ENCODE measurements at places on chromosomes 2 and 18. TPM values are rescaled to one million over a fixed set of nuclear protein-coding genes. Genes with fewer than 3 reads are reported as not detected.

DNA sequence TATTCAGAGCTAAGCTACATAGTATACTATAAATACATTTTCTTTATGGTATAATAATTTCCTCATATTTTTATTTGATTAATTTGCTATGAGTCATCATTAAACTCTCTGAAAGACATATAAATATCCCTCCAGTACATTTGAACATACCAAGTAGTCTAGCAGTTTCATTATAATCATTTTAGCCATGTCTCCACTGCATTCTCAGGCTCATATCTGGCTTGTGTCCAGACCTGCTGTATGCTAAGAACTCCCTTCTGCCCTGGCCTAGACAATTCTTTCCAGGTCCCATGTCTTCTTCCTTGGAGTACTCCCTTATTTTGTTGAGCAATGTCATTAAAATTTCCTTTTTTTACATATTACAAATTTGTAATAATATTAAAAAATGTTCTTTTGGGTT is 16.6 kb upstream of the DYNC1I2 start:
- H3K27ac ChIP-seq: no peak overlapping the region
- no peak for DNase-seq
- H3K36me3 ChIP-seq: no peaks in the 10 kb centered on the region
- H3K4me1 ChIP-seq: no peaks in the 10 kb centered on the region
- H3K27me3 ChIP-seq: peaks cover 36% of the 10 kb centered on the region

DNA sequence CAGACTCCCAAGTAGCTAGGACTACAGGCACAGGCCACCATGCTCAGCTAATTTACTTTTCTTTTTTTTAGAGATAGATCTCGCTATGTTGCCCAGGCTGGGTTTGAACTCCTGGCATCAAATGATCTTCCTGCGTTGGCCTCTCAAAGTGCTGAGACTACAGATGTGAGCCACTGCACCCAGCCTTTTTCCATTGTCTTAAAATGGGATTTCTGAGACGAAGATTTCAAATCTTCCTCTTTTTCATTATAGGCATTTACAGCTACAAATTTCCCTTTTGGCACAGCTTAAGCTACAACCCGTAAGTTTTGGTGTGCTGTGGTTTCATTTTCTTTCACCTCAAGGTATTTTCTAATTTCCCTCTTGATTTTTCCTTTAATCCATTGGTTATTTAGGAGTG is 8.6 kb downstream of the GNLY start:
- no peak overlapping the region for H3K27ac ChIP-seq
- DNase-seq: no peak
- H3K4me1 ChIP-seq: peaks cover 76% of the 10 kb centered on the region
- peaks cover 2% of the 10 kb centered on the region for H3K36me3 ChIP-seq
- H3K4me3 ChIP-seq: no peak overlapping the region

DNA sequence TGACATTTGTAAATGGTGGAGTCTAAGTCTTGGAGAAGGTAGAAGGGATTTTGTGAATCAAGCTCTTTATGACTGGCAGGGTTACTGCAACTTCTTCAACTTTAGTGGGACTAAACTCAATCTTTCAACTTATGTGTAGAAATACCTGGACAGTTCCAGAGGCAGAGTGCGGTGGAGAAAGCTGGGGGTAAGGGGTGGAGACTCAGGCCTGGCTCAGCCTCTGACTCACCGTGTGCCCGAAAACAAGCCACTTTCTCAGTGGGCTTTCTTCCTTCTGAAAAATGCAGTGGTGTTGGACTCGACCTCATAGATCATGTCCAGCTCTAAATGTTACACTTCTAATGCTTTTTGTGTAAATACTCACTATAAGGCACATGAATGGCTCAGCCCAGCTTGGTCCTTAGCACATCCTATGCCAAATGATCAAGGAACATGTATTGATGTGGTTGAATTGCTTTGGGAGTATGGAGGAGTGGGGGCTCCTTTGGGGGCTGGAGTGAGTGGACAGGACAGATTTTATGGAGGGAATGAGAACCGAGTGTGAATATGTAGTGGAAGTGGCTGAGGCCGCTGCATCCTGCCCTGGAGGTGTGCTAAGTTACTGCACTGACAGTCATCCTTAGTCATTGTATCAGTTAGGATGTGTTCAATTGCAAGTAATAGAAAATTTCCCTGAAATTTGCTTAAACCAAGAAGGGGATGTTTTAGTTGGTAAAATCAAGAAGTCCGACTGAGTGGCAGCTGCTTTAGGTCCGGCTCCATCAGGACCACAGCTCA is 32.2 kb upstream of the IGFBP5 start:
- DNase-seq: no peak
- H3K27ac ChIP-seq: no peak overlapping the region
- peaks cover 5% of the 10 kb centered on the region for H3K27me3 ChIP-seq
- H3K4me3 ChIP-seq: no peak overlapping the region
- no peaks in the 10 kb centered on the region for H3K36me3 ChIP-seq
- H3K4me1 ChIP-seq: no peaks in the 10 kb centered on the region

DNA sequence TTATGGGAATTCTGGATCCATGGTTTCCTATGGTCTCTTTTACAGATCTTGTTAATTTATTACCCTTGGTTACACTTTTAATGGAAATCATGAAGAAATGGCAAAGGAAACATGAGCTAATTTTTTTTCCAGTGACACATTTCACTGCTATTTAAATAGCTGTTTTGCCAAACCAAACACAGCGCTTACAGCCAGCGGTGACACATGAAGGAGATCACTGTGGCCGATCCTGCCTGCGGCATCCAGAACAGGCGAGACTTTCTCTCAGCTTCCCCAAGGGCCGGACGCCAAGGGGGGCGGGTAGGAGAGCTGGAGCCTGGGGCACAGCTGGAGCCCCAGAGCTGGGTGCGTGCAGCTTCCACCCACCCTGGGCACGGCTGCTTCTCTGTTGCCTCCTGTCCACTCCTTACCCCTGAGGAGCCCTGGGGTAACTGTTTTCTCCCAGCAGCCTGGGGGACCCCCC is 81.4 kb upstream of the PKDCC start:
- H3K4me1 ChIP-seq: no peaks in the 10 kb centered on the region
- H3K36me3 ChIP-seq: no peaks in the 10 kb centered on the region
- peaks cover 9% of the 10 kb centered on the region for H3K27me3 ChIP-seq

DNA sequence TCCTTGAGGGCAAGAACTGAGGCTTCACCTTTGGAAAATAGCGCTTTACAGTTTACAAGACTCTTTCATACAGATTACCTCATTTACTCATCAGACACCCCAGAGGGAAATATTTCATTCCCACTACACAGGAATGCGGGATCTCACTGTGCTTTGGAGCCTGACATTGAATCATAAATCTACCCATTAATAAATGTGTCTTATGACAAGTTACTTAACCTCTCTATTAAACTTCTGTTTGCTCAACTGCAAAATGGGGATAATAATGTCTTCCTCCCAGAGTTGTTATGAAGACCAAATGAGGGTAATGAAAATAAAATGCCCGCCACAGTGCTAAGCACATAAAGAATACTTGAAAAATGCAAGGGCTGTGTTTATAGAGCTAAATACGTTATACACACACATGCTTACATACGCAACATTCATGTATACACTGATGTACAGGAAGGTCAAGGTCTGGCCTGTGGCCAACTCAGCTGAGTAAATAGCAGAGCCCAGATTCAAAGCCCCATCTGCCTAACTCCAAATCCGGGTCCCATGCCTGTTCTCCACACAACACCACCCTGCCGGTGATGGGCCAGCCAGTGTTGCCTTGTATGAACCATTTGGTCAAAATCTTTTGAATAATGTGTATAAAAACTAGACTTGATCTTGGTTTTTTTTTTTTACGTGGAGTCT is 77.8 kb upstream of the STPG4 start:
- H3K4me1 ChIP-seq: no peaks in the 10 kb centered on the region
- H3K36me3 ChIP-seq: no peaks in the 10 kb centered on the region
- no peak overlapping the region for H3K27ac ChIP-seq
- peaks cover 6% of the 10 kb centered on the region for H3K27me3 ChIP-seq

DNA sequence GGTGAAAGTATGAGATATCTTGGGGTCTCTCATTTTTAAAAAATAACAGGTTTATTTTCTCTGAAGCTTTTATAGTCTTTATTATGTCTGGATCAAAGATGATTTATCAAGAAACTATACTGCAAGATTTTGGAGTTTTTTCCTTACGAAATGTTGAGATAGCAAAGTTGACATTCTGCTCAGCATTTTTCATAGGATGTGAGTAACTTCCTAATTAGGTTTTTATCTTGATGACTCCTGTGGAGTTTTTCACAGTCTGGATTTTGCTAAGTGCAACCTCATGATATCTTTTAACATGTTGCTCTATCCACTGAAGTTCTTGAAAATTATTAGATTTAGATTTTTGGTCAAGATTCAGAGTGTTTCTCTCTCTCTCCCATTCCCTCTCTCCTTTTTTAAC is 17.8 kb downstream of the TCF7L1 start:
- H3K27ac ChIP-seq: no peak overlapping the region
- DNase-seq: no peak
- H3K4me1 ChIP-seq: no peaks in the 10 kb centered on the region
- H3K27me3 ChIP-seq: peaks cover 21% of the 10 kb centered on the region

GRCh38 chr2:118614841-118615271 is 232.6 kb downstream of the EN1 start:
- peaks cover 5% of the 10 kb centered on the region for H3K27me3 ChIP-seq
- DNase-seq: no peak
- no peaks in the 10 kb centered on the region for H3K4me1 ChIP-seq
- no peak overlapping the region for H3K4me3 ChIP-seq
- H3K27ac ChIP-seq: no peak overlapping the region

DNA sequence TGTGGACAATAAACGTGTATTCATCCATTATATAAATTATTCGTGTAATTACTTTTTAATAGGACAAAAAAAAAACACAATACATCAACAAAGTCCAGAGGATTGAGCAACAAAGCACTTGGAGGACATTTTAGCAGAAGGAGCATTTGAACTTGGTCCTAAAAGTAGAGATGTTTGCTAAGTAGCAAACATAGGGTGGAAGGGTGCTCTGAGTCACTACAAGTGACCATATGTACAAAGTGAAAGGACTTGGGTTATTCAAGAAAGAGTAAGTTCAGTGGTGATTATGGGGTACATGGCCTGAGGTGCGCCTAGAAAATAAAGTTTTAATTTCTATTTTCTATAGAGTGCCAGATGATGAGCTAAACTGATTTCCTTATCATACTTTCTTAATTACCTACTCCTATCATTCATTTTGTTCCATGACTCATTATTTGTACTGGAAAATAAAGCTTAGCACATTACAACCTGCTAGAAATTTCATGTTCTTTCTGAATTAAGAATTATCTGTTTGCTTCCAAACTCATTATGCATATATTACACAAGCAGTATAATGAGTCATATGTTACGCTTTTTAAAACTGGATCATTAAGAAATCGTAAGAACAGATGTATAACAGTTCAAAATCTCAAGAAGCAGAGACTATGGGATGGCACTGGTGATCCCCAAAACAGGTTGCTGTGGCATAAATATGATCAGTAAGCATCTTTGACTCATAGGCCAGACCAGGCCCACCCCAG is 13.1 kb upstream of the PPP1R1C start:
- H3K4me3 ChIP-seq: no peak overlapping the region
- DNase-seq: no peak
- no peaks in the 10 kb centered on the region for H3K36me3 ChIP-seq

- H3K27me3 ChIP-seq: peaks cover 4% of the 10 kb centered on the region
- no peaks in the 10 kb centered on the region for H3K36me3 ChIP-seq
- DNase-seq: no peak
- H3K4me3 ChIP-seq: no peak overlapping the region
- H3K4me1 ChIP-seq: peaks cover 8% of the 10 kb centered on the region
- no peak overlapping the region for H3K27ac ChIP-seq
Measured at GRCh38 chr2:236955521-236956030, 130.1 kb upstream of the COPS8 start.

Gene MAPK4
- not detected for total RNA-seq

All from activated CD8-positive, alpha-beta T cell treated with anti-CD3 and anti-CD28 coated beads, Interleukin-2, amount 10 ng/mL, durations not matched to agents 7 days and 5 days (primary cell).